ENCODE measurements at places on chromosomes 7 and 10.

DNA sequence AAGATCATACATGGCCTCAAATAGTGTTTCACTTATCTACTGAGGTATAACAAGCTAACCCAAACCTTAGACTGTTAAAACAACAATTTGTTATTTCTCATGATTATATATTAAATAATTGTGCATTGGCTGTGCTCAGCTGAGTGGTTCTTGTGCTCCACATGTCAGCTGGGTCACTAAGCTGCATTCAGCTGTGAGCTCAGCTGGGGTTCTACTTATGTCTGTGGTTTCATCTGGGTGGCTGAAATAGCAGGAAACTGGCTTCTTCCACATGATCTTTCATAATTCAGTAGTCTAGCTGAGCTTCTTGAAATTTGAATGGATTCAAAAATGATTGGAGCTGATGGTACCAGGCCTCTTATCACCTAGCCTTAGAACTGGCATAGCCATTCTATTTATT lies 181.8 kb upstream of the CSTF2T start:
- no peak for DNase-seq

DNA sequence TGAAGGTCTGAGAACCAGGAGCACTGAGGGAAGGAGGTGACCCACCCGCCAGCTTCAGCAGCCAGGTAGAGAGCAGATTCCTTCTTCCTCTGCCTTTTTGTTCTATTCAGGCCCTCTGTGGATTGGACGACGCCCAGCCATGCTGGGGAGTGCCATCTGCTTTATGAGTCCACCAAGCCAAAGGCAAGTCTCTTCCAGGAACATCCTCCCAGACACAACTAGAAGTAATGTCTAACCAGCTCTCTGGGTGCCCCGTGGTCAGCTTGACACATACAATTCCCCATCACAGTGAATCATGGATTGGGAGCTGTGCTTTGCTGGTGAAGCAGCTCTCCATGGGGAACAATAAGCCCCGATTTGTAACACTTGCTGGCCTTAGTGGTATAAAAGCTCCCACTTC lies 125.2 kb downstream of the CCDC3 start:
- no peak for DNase-seq

DNA sequence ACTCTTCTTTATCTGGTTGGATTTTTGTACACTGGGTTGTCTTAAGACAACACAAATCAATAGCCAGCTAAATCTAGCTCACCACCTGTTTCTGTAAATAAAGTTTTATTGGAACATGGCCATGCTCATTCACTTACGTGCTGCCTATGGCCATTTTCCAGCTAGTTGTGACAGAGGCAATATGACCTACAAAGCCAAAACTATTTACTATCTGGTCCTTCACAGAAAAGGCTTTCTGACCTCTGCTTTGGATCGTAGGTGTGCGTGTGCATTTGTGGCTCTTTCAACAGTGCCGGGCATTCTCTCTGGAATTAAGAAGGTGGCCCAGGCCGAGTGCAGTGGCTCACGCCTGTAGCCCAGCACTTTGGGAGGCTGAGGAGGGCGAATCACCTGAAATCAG lies 45.5 kb downstream of the NRAP start:
- no peak for DNase-seq

- no peak for DNase-seq
Measured at GRCh38 chr7:69411466-69411865, 186.8 kb upstream of the AUTS2 start.

DNA sequence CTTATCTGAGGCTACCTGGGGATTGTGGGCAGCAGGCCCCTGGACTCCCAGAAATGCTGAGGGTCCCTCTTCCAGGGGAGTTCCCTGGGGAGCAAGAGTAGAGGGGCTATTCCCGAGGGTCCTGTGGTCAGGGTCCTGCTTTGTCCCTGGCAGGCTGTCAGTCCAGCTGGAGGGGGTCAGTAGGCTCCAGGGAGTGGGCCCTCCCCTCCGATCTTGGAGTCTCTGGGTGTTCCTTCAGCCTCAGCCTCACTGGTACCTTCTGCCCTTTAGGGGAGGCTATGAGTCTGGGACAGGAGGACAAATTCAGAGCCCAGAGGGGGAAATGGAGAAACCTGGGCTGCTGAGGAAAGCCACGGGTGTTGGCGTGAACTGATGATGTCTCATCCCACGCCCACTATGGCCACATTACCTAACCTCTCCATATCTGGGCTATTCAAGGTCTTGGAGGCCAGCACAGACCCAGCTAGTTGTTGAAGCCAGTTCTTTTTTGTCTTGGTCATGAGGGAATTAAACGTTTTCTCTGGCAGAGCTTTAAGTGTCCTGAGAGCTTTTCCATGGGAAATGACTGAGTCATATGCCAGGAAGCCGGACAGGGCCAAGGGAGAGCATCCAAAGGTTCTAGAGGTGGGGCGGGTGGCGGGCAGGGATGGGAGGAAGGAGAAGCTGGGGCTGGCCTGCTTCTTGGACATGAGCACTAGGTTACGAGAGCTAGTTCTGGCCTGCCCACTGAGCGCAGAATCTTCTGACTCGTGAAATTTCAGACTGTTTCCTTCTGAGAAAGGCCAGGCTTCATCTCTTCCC lies 6.2 kb downstream of the CALHM2 start:
- DNase-seq = no peak

- DNase-seq = no peak
Measured at GRCh38 chr10:42979721-42980467, 97.0 kb upstream of the RET start.

DNA sequence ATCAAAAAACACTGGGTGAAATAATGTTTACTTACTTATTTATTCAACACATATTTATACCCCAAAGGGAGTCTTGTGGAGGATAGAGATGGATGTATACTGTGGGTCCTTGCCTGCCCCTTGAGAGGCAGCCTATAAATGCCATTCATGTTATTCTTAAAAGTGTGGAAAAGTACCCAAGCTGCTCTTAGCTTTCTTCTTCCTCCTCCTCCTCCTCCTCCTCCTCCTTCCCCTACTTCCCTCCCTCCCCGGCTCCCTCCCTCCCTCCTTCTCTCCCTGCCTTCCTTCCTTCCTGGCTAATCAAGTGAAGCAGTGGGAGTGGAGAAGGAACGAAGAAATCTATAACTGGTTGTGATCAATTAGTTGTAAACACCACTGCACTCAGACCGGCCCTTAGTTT lies 21.2 kb upstream of the IGF2BP3 start:
- no peak for DNase-seq

DNA sequence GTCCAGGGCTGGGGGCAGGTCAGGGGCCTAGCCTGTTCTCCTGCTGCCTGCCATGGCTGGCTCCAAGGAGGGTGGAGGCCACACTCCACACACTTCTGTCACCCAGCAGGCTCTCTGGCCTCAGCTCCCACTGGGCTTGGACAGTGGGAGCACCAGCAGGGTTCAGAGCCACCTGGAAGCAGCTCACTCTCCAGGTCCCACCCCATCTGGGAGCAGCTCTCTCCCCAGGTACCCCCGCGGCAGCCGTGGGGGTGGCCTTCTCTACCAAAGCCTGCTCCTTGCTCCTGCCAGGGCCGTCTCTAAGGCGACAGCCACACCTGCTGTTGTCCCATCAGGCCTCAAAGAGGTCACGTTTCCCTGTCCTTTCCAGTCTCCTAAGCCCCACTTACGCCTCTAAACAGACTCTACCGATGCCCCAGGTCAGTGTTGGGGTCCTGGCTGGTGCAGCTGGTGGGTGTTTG lies 142.5 kb upstream of the RET start:
- DNase-seq = no peak

GRCh38 chr10:28940158-28940888 lies 263.0 kb downstream of the BAMBI start:
- DNase-seq = no peak

DNA sequence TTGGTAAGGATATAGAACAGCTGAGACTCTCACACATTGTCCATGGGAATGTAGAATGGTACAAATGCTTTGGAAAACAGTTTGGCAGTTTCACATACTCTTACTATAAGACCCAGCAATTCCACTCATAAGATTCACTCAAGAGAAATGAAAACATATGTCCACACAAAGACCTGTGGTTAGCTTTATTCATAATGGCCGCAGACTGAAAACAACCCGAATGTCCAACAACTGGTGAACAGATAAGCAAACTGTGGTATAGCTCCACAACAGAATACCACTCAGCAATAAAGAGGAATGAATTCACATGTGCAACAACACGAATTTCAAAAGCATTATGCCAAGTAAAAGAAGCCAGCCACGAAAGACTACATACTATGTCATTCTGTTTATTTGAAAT lies 33.5 kb upstream of the CUL1 start:
- DNase-seq = no peak

GRCh38 chr10:815338-816090 lies 116.0 kb downstream of the LARP4B start:
- no peak for DNase-seq

DNA sequence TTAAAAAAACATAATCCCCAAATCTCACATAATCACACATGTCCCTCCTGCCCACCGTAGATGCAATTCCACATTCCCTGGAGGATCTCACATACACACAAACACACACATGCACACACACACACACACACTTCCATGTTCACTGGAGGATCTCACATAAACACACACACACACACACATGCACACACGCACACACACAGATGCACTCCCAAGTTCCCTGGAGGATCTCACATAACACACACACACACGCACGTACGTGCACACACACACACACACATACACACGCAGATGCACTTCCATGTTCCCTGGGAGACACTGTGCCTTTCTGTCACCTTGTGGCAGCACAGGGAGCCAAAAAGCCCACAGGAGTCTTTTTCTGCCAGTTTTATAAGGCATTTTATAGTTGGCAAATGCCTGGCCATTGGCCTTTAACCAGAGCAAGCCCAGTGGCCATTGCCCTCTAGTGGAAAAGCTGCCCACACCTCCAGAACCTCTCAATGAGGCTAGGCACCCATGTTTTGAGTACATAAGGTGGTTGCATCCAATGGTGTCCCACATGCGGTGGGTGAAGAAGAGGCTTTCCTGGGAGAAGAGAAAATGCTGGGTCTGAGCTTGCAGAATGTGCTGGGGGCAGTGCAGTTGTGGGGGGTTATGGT lies 115.4 kb upstream of the ACBD5 start:
- DNase-seq = no peak

DNA sequence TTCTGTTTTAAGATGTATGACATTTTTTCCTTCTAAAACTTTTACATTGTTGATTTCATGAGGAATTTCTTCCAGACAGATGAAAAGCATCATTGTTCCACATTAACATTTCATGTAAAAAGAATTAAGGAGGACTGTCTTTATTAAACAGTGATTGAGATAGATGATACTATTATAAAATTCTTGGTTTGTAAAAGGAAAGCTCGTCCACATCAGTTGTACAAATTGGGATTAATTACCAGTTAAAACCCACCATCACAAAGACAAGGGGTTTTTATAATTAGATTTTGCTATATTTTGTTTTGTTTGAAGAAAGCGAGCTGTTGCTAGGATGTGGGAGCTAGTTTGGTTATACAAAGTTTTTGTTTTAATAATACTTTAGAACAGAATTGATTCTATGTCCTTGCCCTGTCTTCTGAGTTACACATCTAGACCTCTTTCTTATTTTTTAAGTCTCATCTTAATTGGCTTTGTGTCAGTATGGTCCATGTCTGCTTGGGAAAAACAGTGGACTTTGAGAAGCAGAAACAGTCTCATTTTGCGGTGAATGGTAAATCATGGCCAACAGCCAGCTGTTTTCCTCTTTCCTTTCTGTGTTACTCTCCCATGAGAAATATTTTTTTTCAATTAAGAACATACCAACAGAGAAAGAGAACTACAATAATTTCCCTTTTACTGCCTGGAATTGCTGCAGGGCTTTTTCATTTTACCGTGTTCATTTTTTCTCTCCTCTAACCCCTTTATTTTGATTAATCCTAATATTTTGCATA lies 3.2 kb downstream of the TES start:
- no peak for DNase-seq

- no peak for DNase-seq
Measured at GRCh38 chr7:3846738-3847137, 545.7 kb downstream of the SDK1 start.

- DNase-seq = peak; percentile 52
Measured at GRCh38 chr7:37833107-37833817, 15.1 kb upstream of the NME8 start.

- DNase-seq = no peak
Measured at GRCh38 chr7:86904949-86905834, 154.3 kb downstream of the ELAPOR2 start.

DNA sequence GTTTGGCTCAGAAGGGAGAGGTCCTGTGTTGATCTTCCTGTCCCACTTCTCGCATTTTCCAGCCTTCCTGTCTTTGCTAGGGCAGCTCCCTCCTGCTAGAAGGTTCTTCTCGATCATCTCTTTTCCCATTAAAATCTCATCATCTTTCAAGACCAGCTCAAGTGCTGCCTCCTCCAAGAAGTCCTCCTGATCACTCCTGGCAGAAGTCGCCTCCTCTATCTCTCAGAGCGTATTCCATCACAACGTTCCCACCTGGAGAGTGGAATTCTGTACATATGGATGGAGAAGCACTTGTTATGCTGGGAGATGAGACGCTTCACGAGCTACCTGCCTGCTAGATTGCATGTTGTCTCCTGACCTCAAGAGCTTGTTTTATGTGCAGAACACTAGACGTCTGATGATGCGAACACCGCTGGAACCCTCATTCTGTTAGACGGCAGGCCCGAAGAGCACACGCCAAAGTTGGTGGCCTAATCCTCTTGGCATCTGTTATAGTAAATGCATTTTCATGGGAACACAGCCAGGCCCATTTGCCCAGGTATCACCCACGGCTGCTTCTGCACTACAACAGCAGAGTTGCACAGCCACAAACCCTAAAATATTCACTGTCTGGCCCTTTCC lies 68.0 kb upstream of the INSIG1 start:
- no peak for DNase-seq

GRCh38 chr7:41125343-41125742 lies 577.5 kb downstream of the INHBA start:
- DNase-seq = no peak

DNA sequence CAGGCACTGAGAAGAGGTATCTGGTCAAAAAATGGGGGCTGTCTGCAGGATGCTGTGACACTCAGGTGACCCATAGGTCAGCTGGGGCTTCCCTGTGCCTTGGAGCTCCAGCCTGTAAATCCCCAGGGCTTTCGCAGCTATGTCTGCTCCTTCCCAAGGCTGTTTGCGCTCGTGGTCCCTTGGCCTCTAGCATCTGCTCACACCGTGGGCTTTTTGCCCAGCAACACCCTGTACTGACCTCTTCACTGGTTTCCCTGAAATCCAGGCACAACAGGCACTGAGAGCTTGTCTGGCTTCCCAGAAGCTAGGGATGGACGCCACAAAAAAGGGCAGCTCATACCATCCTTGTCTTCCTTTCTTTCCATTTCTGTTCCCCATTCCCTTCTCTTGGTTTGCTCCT lies 280.3 kb upstream of the HABP2 start:
- no peak for DNase-seq

- DNase-seq = no peak
Measured at GRCh38 chr10:125149680-125150047, 10.7 kb downstream of the CTBP2 start.

DNA sequence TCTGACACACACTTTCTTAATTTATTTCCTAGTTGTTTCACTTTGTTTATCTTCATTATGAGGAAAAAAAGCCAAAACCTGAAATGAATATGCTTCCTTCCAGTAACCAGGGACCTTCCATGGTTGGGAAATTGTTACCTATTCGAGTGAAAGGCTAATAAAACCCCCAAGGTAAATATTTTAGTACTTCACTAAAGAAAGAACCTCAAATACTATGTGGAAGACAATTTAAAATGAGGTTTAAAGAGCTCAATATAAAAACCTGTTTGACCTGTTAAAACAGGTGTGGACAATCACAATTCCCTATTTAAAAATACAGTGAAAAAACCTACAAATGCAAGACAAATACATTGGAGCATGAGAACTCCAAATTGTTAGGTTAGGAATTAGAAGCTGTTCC lies 192.6 kb downstream of the CFTR start:
- DNase-seq = no peak

All from NCI-H2171 (cell line).